Muscle of arm (tissue), 14 donors: ENCODE measurements at places on chromosomes 3 and 15.

- no peak for DNase-seq
Observed at GRCh38 chr3:197471221-197472010, 84.4 kb downstream of the BDH1 start.

DNA sequence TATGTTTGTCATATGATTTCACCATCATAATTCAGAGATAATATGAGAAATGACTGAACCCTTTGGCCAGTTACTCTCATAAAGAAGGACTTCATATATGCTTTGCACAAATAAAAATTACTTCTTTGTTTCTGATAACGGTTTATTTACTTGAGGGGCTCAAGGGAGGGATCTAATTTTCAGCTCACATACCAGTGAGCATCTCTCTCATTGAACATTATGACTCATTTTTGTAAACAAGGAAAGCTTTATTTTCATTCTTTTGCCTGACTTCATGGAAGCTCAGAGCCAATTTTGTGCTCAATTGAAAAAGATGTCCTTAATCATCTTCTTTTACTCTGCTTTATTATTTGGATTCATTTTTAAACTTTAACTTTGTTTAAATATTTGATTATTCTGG lies 5.8 kb downstream of the NLGN1 start:
- no peak for DNase-seq

GRCh38 chr15:75067123-75067830 lies 43.9 kb downstream of the PPCDC start:
- no peak for DNase-seq

DNA sequence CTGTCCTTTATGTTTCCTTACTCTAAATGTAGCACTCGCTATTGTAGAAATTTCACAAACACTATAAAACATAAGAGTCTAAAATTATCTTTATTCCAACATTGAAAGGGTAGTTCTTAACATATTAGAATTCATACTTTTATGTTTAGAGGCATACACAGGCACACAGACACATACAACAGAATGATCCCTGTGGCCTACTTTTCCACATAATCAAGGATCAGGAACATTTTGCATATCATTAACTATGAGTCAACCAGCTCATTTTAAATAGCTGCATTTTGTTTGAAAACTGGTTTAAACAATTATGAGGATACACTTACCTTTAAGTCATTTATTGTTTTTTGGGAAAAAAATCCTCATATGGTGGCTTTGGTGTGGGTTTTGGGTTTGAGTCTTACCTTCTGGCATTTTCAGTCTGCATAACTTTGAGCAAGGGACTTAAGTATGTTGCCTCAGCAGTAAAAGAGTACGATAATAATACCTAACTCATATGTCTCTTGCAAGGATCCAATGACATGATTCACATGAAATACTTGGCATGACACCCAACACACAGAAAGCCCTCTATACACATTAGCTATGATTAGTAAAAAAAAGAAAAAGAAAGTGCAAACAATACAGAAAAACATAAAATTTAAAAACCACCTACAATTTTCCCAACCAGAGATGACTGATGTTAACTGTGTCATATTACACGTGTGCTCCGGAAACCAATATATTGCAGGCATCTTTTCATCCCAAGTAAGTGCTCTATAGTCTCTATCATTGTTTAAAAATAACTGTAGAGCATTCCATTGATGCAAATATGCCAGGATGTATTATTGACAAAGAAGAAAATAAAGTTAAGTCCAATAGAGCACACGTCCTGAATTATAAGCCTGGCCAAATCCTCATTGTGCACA lies 213.1 kb upstream of the ADAMTS9 start:
- no peak for DNase-seq

DNA sequence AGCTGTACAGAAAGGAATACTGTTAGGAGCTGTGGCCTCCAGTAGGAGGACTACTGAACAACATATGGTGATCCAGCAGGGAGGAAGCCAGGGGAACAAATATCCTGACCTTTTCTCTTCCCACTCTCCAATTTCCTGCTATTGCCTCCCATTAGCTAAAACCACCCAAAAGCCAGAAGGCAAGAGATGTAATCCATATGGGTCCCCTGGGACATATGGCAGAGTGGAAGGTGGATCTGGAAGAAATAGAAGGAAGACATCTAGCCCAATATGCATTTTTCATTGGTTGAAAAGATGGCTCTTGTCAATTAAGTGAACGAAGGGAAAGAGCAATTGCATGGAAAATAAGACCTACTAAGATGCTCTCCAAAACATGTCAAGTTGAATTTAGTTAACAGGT lies 167.2 kb downstream of the CNTN3 start:
- DNase-seq = no peak

GRCh38 chr15:94584833-94585244 lies 353.5 kb downstream of the MCTP2 start:
- peak; percentile 4 for DNase-seq
